ENCODE measurements at places on chromosomes 2 and 18.

DNA sequence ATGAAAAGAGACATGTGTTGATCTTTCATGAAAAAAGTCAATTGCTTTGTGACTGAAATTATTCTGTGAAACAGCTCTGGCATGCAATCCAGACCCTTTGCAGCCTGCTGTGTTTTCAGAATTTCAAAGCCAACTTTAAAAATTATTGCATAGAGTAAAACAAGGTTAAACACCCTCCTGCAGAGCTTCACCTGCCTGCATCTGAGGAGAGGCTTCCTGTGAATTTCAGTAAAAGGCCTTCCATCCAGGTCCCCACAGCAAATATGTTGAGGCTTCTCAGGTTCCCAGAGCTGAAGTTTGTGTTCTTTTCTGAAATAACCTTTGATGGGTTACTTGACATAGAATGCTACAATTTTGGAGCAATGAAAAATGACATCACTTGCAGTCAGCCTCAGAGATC, 4.1 kb downstream of the XIRP2 start:
- DNase-seq, result no peak

DNA sequence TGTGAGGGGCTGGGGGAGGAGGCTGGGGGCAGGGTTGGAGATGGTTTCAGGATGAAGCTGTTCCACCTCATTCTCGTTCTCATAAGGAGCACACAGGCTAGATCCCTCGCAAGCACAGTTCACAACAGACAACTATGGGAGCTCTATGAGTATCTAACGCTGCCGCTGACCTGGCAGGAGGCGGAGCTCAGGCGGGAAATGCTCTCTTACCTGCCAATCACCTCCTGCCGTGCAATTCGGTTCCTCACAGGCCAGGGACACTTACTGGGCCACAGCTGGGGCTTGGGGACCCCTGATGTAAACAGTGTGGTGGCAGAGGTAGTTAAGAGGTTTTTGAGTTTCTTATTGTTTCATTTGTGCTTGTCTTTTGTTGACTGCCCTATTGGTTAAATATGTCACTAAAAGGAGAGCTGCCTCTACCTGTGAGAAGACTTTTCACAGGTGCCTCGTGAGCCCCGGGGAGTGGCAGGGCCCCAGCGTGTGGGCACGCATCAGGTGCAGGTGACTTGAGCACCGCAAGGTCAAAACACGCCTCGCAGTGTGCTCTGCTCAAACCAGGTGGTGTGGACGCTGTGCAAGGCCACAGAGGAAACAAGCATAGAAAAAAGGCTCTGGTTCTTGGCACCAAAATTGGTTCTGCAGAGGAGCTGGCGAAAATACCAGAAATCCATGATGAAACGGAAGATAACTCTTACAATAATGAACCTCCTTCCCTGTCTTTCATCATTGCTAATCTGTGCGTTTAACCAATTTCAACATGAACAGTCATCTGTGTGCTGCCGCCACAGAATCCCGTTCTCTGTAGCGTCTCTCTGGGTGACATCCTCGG, 10.2 kb downstream of the MLPH start:
- no peak for DNase-seq

DNA sequence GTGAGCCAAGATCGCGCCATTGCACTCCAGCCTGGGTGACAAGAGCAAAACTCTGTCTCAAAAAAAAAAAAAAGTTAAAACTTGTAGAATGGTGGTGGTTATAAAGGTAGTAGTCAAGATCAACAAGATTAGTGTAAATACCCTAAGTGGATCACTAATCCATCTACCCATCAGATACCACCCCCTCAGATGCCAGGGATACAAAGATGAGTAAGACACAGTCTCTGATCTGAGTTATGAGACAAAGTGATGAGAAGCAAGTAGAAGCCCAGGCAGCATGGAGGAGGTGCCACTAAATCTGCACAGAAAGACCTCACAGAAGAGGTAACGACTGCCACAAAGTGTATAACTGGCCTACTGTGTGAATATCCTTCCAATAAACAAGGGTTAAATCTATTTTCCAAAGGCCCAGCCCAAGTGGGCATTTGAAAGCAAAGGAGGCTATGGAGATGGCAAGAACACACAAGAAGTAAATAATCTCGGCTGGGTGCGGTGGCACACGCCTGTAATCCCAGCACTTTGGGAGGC, 20.2 kb downstream of the NFE2L2 start:
- no peak for DNase-seq

GRCh38 chr2:10557506-10558265, 109.6 kb upstream of the ODC1 start:
- DNase-seq, result no peak

DNA sequence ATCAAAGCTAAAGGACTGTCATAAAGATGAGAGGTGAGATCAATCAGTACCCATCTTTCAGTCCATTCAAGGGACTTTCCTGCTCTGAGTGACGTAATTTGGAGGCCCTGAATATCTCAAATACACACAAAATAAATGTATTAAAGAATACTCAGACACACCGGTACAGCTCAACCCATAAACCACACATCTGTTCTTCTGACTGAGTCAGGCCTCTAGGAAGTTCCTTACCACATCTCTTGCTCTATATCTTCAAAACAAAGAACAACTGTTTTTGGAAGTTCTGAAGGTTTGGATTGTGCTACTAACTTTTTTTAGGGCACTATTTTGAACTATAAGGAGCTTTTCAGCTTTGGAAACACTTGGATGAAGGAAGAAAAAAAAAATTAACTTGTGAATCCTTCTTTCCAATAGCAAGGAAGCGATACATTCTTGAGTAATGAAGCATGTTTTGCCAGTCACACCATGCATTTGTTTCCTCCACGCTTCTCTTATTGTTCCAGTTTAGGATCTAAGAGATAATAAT, 866.5 kb upstream of the VRK2 start:
- no peak for DNase-seq

DNA sequence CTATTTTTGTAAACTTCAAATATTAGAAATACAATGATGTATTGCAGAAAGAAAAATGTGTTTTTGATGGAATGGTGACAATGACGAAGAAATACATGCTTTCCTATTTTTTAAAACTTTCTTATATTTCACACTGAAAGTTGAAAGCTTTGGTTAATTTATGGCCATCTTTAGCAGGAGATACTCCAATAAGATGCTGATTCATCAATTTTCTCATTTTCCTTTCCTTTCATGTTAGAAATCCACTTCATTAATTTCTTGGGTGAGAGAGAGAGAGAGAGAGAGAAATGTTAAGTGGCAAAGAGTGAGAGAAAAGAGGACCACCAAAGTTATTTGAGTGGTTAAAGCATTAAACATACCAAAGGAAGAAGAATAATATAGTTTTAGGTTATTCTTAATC, 28.6 kb upstream of the MAP2 start:
- no peak for DNase-seq

DNA sequence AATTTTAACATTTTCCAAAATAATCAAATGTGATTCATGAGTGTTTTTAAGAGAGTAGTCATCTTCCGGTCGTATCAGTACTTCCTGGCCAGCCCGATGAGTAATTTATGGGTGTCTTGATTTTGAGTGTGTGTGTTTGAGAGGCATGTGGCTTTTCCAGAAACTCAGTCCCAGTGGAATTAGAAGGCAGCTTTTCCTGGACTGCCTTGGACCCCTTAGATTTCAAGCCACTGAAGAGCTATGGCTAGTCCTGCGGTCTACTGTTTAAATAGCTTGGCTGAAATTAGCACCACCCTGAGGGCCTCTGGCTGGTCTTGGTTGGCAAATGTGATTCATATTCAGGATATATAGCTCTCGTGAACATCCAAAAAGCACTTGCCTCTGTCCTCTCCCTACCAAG, 59.4 kb downstream of the HK2 start:
- no peak for DNase-seq

DNA sequence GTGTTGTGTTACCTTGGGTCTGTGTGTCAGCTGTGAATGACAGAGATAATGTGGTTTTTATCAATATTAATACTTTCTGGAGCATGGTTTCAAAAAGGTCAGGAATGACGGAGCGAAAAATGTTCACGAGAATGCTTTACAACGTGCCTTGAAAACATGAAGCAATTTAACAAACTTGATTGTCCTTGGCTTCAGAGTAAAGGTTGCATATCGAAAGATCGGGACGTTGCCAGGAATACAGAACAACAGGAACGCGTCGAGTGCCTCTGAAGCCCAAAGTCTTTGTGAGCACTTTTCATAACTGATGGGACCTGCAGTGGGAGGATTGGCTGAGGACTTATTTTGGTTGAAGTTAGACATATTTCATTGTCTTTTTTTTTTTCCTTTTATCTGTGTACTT, 206.1 kb downstream of the ZNF407 start:
- no peak for DNase-seq

DNA sequence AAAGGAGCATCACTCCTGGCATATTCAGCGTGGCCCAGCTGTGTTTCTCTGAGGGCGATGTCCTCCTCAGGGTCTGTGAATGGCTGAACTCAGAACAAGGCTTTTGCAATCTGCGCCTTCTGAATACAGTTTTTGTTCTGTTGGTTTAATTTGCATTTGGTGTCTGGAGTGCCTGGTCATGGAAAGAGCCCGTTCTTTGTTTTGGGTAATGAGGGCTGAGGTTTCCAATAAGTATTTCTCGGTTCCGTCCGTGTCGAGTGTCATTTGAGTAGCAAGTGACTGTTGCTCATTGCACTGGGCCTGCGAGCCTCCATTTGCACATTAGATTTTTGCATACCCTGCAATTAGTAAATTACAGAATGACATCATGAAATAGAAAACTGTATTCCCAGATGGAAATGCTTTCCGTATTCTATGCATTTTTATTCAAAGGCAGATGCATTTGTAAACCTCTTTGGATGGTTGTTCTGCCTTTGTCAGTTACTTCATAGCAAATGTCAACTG, 57.3 kb downstream of the NEDD4L start:
- DNase-seq, result no peak
